HuH-7 (cell line): ENCODE measurements at places on chromosomes 16 and 17.
A peak's percentile ranks its signal among the peaks of the same experiment; 100 is the strongest.

DNA sequence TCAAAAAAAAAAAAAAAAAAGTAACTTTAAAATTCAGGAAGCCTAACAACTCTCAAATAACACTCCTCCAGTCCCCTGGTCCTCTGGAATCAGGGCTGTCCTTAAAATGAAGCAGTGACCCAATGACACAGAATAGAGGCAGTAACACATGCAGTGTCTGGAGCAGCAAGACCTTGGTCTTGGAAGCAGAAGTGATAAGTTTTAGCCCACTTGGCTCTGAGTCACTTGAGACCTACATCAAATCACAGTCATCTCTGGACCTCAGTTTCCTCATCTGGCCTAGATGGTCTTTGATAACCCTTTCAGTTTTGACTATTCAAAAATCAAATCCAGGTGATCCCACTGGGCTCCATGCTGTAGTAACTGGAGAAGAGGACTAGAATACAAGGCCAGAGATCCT lies 39.0 kb downstream of the LYRM1 start:
- DNase-seq = no peak

- DNase-seq = no peak
Measured at GRCh38 chr17:52885882-52886281, 727.4 kb upstream of the CA10 start.

GRCh38 chr16:3094289-3095027 lies 4.6 kb downstream of the ZSCAN10 start:
- peak; percentile 69 for DNase-seq

GRCh38 chr17:74089869-74090464 lies 113.5 kb upstream of the RPL38 start:
- DNase-seq = peak; percentile 54

DNA sequence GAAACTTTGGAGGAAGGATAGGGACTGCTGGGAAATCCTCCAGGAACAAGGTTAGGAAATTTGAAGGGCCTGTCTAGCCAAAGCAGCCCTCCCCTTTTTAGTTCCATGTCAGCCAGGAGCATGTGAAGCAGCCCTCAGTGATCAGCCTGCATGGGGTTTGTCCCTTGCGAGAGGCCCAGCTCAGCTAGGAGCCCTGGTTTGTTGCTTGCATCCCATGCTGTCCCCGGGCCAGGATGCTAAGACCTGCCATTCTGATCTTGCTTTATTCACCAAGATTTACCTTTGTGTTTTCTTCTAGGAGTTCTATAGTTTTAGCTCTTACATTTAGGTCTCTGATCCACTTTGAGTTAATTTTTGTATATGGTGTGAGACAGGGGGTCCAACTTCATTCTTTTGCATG lies 27.6 kb downstream of the CLUAP1 start:
- no peak for DNase-seq

DNA sequence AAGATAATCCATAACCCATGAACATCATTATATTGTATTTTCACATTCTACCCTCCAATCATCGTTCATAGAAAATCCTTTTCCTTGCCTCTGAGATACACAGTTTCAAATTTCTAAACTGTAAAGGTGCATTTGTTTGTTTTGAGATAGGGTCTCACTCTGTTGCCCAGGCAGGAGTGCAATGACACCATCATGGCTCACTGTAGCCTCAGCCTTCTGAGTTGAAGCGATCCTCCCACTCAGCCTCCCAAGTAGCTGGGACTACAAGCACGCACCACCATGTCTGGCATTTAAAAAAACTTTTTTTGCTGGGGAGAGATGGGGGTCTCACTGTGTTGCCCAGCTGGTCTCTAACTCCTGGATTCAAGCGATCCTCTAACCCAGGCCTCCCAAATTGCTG lies 58.1 kb upstream of the TOB1 start:
- DNase-seq = no peak

GRCh38 chr16:51287121-51287755 lies 136.2 kb upstream of the SALL1 start:
- DNase-seq = no peak

DNA sequence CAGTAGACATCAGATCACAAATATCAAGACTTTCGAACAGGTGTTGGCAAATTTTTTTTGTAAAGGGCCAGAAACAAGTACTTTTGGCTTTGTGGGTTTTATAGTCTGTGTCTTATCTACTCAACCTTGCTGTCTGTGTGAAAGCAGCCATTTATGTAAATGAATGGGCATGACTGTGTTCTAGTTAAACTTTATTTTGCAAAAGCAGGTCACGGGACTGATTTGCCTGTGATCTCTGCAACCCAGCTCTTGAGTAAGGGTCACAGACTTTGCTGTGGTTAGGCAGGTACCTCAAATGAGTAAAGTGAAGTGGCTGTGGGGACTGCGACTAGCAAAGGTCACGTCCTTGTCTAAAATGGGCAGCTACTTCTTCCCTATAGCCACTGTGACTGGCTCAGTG lies 136.5 kb downstream of the FTO start:
- no peak for DNase-seq

DNA sequence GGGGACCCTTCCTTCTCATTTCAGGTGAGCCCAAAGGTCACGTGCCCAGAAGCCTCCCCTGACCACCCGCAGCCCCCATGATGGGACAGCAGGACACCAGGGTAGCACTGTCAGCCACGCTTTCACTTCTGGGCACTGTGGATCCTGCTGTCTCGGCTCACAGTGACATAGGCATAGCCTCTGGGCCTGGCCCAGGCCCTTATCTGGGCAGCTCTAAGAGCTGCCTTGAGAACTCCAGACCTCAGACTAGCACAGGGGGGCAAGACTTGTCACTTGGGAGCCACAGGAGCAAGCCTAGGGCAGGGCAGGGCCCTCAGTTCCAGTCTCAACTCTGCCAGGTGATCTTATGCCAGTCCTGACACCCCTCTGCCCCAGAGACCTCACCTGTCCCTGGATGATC lies 4.7 kb downstream of the NATD1 start:
- no peak for DNase-seq

GRCh38 chr16:53855511-53855910 lies 151.6 kb downstream of the FTO start:
- DNase-seq = no peak

- DNase-seq = peak; percentile 57
Measured at GRCh38 chr16:22141767-22142166, 20.5 kb upstream of the SDR42E2 start.

GRCh38 chr16:23052908-23053580 lies 96.2 kb downstream of the USP31 start:
- no peak for DNase-seq

DNA sequence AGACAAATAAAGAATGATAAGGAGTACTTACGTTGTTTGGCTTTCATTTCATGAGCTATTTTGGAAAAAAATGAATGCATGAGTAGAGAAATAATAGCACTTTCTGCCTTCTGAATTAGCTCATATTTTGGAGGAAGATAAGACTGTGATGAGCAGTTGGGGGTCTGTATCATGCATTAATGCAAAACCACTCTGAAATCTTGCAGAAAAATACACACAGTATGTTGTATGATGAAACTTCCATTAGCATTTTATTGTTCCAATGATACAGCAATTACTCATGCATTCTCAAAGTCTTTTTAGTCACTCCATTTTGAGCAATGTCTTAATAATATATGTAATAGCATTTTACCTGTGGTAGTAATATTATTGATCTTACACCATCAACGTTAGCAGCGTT lies 571.0 kb downstream of the CDH8 start:
- no peak for DNase-seq

- no peak for DNase-seq
Measured at GRCh38 chr17:539766-540165, 174.9 kb downstream of the VPS53 start.

GRCh38 chr16:66830422-66831404 lies at the start of gene NAE1:
Gene NAE1, minus strand, starts transcription at chr16:66830976. Its CDS starts 77 bp downstream, at chr16:66830899.
- DNase-seq = peak; percentile 87

GRCh38 chr17:75872434-75873351 lies 5.7 kb downstream of the TRIM47 start:
- DNase-seq = peak; percentile 75

DNA sequence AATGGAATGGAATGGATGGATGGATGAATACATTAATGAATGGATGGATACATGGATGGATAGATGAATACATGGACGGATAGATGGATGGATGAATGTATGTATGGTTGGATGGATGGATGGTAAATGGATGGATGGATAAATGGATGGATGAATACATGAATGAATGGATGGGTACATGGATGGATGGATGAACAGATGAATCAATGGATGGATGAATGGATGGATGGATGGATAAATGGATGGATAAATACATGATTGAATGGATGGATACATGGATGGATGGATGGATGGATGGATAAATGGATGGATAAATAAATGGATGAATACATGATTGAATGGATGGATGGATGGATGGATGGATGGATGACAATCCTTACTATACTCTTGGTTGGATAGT lies 26.0 kb downstream of the TMC5 start:
- DNase-seq = no peak

DNA sequence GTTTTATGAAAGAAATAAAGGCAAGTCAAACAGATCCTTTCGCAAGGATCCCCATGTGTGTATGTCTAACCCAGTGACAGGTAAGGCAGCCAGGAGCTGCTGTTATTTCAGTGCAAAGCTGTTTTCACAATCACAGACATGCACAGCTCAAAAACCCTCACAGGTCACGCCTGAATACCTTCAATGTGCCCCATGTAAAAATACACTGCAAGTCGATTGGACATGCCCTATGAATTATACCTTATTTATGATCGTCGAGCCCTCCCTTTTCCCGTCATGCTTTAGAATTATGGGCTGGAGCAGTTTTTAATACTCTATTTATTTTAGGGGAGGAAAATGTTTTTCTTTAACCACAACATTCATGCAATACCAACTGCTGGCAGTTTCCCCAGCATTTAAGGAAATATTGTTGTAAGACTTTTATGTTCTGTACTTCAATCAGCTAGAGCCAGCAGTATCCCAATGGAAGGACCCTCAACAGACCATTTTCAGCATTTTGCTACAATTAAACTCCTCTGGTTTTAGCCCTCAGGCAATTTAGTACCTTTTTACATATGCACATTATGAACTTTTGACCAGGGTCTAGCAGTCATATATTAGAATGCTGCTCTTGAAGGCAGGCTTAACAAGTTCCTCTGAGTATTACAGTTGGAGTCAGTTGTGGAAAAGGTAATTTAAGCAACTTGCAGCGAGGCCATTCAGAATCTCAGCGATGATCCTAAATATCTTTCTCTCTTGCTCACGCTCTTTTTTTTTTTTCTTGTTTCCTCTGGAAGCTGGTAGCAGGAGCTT lies 362.2 kb downstream of the WWOX start:
- no peak for DNase-seq

DNA sequence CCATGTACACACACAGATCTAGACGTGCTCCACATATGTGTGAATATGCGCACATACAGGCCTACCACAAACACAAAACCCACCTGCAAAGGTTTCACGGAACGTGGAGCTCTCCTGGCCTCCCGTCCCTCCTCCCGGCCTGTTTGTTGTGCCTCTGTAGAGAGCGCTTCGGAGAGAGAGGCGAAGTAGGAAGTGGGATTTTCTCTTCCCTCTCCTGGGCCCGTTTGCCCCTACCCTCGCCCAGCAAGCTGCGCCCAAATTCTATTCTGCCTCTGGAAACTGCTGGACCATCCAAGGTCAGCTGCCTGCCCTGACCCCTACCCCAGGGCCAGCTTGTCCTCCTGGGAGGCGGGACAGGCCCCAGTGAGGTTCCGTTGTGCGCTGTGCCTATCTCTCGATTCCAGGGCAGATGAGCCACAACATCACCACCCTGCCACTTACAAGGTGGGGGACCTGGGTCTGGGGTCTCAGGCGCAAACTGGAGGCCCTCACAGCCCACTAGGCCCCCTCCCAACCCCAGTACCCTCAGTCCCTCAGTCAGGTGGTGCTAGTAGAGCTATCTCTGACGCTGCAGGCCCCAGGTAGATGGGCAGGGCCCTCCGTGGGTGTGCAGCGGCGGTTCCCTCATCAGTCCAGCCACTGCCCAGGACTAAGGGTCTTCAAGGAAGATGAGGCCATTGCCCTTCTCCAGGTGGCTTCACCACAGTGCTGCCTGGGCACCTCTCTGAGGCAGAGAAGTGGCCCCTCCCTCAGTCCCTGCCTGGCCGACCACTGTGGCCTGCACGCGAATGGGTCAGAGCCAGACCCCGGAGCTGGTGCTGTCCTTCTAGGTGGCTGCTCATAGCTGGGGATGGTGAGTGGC lies 54.2 kb downstream of the BEAN1 start:
- no peak for DNase-seq

DNA sequence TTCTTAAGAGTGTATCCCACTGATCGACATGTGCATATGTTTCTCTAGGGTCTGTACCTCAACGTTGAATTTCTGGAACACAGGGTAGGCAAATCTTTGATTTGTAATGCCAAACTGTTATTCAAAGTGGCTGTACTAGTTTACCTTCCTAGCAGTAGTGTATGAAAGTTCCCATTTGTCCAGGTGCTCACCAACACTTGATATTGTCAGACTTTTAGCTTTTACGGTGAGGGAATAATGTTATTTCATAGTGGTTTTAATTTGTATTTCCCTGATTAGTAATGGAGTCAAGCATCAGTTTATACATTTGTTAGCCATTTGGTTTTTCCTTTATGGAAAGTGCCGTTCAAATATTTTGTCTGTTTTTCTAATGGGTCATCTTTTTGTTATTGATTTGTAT lies 20.3 kb downstream of the GSDMB start:
- DNase-seq = no peak

DNA sequence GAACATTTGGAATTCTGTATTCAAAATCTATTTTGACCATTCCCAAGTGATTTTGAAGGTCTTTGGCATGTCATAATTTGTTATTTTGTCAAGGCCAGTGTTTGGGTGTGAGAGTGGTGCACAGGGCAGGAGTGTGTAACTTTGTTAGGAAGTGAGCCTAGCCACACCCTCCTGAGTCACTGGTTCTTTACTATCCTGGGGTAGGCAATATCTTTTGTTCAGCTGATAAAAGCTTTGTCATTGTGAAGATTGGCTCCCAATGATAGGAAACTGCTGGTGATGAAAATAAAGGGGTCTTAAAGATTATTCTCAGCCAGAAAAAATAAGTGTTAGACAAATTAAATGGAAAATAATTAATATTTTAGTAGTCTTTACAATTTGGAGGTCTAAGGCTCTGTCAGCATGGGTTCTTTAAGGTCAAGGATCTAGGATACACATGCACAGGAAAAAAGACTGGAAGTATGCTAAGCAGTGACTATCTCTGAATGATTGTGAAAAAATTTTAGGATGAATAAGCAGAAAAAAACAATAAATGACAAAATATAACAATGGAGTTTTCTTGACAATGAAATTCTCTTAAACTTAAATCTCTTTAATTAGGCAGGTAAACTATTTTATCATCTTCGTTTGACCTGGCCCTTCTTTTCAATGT lies 5.1 kb downstream of the UBN1 start:
- no peak for DNase-seq

DNA sequence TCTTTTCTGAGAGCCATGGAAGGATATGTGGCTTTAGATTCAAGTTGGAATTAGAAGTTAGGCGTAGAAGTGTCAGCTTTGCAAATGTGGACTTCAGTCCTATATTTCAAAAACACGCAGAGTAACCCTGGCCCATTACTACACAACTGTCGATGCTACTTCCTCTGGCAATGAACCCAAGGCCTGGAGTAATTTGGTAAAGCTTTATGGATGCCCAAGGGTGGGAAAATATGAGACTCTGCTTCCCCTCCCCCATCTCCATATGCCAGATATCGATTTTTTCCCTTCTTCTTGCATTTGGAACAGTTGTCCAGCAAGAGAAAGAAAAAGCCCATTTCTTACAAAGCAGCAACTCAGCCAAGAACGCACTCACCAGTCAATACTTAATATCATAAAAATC lies 2.9 kb upstream of the MAP1LC3B start:
- DNase-seq = no peak
